ENCODE measurements at places on chromosomes 2 and 18.

DNA sequence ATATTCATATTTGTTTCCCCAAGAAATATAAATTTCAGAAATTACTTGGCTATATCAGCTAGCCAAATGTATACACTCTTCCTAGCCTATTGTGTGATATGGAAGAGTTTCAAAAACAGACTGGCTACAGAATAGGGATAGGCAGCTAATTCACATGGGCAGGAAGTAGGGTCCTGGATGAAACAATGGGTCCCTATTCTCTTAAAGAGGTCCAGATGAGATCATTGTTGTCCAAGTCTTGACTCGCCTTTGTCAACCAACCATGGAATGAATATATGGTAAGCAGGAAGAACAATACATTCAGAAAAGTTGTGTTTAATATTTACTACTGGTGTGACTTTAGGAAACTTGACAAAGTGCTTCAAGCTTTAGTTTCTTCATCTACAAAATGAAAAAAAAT is 319.9 kb downstream of the NBAS start:
- DNase-seq, result no peak

- DNase-seq, result no peak
Measured at GRCh38 chr2:219560037-219560892, 11.1 kb downstream of the OBSL1 start.

GRCh38 chr2:71882949-71883472 is 264.7 kb downstream of the CYP26B1 start:
- DNase-seq, result peak; percentile 65

DNA sequence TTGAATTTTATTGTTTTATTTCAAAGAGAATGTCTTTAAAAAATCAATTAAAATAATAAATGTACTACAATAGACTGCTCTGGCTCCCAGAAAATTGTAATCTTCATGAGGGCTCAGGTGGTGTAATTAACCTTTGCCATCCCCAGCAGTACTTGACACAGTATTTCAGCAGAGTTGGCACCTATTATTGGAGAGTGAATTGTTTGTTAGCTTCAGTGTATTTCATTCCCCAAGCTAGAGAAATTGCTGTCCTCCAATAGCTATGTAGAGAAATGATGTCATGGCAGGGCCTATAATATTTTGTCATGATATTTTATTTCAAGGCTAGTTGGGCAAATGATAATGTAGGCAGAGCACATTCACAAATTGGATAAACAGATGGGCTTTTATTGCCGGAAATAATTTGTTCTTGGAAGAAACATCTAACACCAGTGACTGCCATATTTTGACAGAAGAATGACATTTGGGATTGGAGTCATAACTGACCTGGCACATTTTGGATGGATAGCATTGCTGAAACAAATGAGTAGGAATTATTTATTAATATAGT is 712.0 kb upstream of the NXPH2 start:
- DNase-seq, result no peak

GRCh38 chr2:19297716-19298115 is 60.7 kb downstream of the OSR1 start:
- no peak for DNase-seq
